ENCODE measurements at places on chromosomes 2 and 18.

- DNase-seq, result no peak
Observed at GRCh38 chr18:3340682-3341097, 78.8 kb downstream of the MYL12B start.

DNA sequence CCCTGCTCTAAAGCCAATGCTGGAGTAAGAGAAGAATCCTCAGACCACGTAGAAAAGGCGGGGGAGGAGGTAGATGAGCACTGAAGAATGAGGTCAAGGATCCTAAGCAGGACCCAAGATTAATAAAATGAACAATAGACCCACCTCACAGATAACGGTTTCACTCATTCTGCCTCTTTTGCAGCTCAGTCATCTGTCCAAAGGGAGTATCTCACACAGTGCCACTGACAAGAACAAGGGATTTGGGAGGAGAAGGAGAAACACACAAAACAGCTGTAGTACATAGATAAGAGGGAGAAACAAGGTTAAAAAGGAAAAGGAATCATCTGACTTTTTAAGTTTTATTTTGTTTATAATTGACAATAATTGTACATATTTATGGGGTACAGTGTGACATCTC, 30.9 kb upstream of the SULT1C4 start:
- DNase-seq, result no peak

GRCh38 chr2:45259547-45260160, 250.4 kb upstream of the SIX2 start:
- no peak for DNase-seq

- no peak for DNase-seq
Observed at GRCh38 chr2:69203166-69203985, 183.7 kb downstream of the GFPT1 start.

GRCh38 chr18:2448565-2449151, 122.6 kb downstream of the METTL4 start:
- no peak for DNase-seq

DNA sequence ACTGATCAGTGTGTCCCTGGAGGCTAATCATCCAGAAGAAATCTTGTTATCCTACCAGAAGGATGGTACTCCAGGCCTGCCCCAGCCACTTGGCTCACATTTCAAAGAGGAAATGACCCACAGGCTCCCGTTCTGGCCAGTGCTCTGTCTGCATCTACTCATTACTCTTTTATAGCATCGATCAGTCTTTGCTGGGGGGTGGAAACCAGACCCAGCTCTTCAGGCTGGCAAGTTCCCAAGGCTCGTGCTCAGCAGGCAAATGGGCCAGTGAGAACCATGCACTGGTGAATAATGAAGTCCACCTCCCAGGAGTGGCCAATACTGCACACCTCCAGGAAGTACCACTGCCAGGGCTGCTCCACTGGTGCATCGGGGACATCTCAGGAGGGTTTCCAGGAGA, 38.8 kb downstream of the DNER start:
- DNase-seq, result no peak

GRCh38 chr18:60232541-60232940, 140.0 kb downstream of the MC4R start:
- no peak for DNase-seq

DNA sequence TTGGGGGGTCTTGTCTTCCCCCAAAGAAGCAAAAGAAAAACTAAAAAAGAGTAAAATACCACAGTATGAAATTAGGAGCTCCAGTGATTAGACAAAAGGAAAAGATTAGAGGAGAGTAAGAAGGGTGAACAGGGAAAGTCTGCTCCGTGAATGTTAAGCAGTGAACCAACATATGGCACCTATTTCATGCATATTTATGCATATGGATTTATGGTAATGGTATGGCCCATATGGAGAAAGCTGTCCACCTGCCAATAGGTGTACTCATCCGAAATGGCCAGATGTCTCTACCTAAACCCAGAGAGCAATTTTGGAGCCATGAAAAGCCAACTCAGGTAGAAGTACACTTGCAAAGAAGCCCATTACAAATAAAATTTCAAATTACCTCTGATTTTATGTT, 404.0 kb upstream of the RAB6C start:
- no peak for DNase-seq

DNA sequence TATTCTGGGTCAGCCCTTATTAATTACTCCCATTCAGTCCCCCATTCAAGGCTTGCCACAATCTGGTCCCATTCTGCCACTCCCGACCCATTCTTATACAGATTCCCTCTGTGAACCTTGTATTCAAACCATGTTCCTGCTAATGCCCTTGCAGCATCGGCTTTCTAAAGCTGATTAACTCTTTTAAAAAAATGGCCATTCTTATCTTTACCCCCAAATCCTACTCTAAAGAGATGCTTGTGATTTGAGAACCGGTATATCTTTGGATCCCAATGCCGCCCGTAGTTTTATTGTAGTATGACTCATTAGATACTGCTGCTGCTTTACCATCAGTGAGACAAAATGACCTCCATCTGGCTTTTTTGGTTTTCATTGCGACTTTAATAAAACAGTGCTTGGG, 72.2 kb downstream of the XRCC5 start:
- no peak for DNase-seq

DNA sequence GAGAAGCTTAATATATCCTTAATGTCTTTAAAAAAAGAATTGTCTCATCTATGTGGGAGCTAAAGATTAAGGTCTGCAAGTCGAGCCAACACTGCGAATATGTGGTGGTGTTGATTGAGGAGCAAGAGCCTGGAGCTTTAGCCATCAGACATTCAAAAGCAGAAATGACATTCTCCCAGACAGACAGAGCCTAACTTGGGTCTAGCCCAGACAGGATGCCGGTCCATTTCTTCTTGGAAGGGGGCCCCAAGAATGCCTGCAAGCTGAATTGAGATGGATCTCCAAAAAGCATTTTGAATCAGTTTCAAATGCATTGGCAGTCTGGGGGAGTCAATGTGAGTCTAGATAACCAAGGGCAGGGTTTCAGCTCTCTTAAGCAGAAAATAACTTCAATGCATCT, 30.1 kb upstream of the EML4 start:
- DNase-seq, result no peak

DNA sequence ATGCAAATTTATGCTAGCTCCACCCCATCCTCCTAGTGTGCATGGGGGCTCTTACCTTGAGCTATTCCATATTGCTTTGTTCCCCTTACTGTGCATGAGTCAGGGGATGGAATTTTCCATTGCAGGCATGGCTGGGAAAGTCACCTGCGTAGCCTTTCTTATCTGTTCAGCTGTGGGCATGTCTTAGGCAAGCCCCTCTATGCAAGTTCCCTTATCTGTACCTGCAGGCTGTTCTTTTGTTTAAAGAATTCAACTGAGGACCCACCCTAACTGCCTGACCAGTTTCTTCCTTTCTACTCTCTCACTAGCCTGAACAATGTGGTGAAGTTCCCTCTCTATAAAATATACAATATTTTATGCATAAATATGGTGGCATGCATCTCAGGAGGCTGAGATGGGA, 54.2 kb upstream of the CDCA7 start:
- no peak for DNase-seq

- DNase-seq, result no peak
Observed at GRCh38 chr2:97005353-97005752, 19.0 kb upstream of the FAM178B start.

GRCh38 chr2:237201461-237202287, 116.0 kb downstream of the COPS8 start:
- DNase-seq, result no peak

GRCh38 chr2:178271094-178271493, 76.8 kb downstream of the OSBPL6 start:
- no peak for DNase-seq

DNA sequence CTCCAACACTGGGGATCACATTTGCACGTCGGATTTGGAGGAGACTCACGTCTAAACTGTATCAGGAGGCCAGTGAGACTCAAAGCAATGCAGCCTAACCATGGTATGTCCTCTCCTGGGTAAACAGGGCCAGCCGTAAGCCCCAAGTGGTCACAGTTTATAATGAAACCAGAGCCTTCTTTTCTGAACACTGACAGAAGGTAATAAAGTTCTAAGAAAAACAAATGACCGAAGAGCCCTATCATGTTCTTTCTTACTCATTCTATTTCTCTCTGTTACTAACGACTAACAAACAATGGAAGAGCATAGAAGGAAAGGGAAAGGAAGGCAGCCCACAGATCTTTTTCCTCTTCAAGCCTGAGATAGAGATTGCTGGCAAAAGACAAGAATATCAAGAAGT, 796.8 kb upstream of the SOX11 start:
- DNase-seq, result no peak

DNA sequence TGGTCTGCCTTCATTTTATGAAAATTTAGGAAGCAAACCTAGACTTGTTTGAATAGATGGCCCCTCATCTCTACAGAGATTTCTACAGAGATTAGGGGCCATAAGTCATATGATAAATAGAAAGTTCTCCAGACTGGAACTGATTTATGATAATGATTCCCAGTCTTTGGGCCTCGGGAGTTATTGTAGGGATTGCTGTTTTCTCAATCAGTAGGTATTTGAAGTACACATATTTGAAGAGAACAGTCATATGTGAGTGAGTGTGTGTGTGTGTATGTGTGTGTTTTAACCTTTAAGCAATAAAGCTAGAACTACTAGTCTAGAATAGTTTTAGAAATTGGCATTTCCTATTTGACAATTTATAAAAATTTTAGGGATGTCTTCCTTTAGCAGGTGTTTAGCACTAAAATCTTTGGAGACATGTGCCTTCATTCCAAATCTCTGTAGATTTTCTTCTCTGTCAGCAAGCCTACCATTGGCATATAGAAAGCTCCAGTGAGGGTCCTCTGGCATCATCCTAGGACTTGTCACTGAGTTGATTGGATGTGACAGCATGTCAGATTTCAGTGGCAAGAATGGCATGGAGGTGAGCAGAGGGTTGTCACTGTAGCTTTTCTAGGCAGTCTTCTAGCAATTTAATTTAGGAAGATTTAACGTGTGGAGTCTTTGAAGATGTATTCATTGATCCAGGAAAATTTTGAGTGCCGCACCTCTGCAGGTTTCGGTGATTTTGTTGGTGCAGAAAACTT, 71.2 kb downstream of the MYO1B start:
- no peak for DNase-seq

GRCh38 chr2:48483916-48484315, 46.0 kb upstream of the STON1 start:
- DNase-seq, result no peak

- DNase-seq, result no peak
Observed at GRCh38 chr18:44651478-44651877, 29.2 kb upstream of the SETBP1 start.

GRCh38 chr18:10661317-10661716, 135.5 kb downstream of the NAPG start:
- no peak for DNase-seq

- DNase-seq, result no peak
Observed at GRCh38 chr2:60152226-60152833, 401.1 kb downstream of the BCL11A start.

DNA sequence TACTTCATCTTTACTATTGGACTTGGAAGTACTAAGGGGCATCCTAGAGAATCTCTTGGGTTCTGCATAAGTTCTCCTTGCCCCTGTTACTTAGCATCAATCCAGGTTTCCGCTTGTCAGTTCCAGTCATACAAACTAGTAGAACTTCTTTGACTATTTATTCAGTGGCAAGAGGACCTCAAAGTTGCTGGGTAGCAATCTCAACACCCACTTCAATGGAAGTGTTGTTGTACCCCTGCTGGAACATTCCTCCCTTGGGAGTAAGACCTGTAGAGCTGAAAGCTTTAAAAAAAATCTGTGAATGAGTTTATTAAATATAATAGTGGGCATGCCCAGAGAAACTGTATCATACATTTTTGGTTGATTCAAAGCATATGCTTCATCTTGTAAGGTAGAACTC, 27.0 kb downstream of the BIRC6 start:
- DNase-seq, result no peak

DNA sequence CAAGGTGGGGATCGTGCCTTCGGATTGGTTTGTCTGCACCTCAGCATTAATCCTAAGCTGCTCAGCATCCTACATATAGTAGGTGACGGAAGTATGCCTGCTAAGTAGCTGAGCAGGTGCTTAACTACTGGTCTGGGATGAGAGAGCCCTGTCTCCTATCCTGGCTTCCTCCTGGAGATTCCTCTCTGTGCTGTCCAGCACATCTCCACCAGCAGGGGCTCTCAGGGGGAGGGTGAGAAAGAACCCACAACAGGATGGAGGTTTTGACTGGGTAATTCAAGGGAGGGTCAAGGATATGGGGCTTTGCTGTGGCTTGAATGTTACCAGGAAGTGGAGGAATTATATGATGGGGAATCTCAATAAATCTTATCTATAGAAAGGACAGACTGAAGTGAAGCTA, 45.4 kb upstream of the KIF5C start:
- DNase-seq, result no peak

All from stimulated activated CD8-positive, alpha-beta memory T cell treated with anti-CD3 and anti-CD28 coated beads, Interleukin-12 subunit alpha, Interleukin-12 subunit beta, amount 100 ng/mL, for 4 hours (primary cell).